ENCODE measurements at places on chromosomes 5 and 9.
A peak's percentile ranks its signal among the peaks of the same experiment; 100 is the strongest.

- peak; percentile 39 for DNase-seq
These were observed 53.6 kb upstream of the RANBP6 start for GRCh38 chr9:6068983-6069382.

DNA sequence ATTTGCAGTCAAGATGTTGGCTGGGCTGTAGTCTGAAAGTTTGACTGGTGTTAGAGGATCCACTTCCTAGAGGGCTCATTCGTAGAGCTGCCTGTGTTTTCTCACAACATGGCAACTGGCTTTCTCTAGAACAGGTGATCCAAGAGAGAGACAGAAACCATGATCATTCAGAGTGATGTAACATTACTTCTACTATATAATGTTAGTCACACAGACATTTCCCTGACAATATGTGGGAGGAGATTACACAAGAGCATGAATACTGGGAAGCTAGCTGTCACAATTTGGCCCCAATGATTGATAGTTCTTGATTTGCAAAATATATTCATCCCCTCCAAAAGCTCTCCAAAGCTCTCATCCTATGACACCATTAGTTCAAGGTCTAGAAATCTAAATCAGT lies 10.9 kb upstream of the TMEM161B start:
- no peak for DNase-seq

DNA sequence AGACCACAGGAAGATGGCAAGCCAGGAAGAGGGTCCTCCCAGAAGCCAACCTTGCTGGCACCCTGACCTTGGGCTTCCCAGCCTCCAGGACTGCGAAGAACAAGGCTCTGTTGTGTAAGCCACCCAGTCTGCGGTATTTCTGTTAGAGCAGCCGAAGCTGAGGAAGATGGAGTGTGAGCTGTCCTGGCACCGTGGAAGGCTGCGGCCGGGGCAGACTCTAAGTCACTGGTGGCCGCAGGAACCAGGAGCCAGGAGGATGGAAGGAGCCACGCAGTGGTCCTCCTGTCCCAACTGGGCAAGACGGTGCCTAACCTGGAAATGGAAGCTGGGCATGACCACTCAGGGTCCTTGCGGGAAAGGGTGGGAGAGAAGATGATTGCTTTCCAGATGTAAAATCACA lies 89.1 kb downstream of the ZNF354C start:
- no peak for DNase-seq

GRCh38 chr5:13998254-13998653 lies 53.8 kb upstream of the DNAH5 start:
- DNase-seq: no peak

- no peak for DNase-seq
These were observed 59.1 kb downstream of the BOD1 start for GRCh38 chr5:173557123-173557903.

- no peak for DNase-seq
These were observed 69.8 kb downstream of the EQTN start for GRCh38 chr9:27227192-27227591.

DNA sequence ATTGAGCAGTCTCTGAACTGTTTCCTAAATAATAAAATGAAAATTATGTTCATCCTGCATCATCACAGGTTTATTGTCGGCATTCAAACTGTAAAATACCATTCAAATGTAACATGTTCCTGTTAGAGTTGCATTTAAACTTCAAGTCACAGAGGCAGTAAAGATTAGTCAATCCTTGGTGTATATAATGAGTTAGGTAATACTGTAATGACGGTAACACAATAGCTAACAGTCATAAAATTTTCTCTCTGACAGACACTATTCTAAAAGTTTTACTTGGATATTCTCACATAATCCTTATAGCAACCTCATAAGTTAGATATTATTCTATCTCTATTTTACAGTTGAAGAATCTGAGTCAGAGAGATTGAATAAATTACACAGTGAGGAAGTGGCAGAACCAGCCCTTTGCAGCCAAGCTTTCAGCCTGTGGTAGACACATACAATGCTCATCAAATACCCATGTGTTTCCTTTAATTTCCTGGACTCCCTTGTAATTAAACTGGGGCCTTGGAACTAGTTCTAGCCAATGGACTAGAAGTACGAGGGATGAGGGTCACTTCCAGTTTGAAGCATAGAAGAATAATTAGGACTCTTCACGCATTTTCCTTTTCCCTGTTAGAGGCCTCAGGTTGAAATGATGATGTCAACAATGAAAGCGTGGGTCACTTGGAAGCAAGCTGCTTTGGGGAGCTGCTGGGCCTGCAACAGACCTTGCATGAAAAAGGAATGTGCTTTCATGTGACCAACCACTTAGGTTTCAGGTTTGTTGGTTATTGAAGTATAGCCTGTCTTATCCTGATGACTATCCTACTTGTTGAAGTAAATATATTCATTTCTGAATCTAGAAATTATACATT lies 12.3 kb upstream of the CAST start:
- DNase-seq: no peak

GRCh38 chr9:8362250-8362649 lies 562.7 kb upstream of the DMAC1 start:
- no peak for DNase-seq

- no peak for DNase-seq
These were observed 21.0 kb upstream of the SUSD3 start for GRCh38 chr9:93037476-93037971.
